ENCODE measurements at places on chromosomes 2 and 18.
A peak's percentile ranks its signal among the peaks of the same experiment; 100 is the strongest.

DNA sequence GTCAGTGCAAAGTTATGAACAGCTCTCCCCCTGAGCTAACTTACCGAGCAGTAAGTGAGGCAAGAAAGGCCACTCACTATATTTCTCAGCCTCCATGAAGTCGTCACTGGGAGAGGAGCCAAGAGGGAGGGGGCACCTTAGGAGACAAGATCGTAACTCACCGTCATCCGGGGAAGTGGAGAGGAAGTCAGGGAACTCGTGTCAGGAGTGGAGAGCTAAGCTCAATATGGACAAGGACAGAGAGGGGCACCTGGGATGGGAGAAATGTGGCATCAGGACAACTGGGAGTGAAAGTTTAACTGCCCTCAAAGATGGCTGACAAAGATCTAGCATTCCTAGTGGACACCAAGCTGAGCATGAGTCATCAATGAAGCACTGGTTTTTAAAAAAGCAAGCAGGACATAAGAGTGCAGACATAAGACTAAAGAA lies 37.1 kb downstream of the BCL11A start:
- DNase-seq: no peak

DNA sequence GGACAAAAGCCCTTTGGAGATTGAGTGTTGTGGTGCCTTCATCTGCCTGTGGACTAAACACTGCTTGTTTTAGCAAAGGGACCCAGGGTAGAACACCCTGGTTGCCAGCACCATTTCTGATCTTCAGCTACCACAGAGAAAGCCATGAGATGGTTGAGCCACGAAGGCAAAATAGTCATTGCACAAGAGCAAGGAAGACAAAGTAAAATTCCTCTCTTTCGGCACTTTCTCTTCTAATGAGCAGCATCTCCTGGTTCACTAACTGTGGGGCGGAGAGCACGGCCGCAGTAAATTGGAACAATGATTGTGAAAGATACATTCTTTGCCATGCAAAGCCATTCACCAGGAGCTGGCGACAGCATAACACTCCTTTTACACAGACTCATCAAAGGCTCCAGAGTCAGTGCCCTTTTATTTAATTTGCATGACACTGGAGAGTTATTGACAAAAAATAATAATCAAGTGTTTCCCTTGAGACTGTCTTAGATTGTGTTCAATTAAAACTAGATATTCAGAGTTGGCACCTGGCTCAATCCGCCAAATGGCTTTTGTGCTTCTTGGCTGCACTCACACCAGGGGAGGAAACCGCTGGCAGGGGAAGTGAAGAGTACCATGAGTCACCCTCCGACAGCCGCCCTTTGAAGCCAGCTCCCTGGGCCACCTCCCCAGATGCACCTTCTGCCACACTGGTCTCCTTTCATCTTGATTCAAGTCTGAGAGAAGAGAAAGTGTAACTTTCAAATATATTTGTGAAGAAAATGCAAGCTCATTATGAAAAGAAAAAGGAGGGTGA lies 100.5 kb upstream of the MEIS1 start:
- DNase-seq: no peak

DNA sequence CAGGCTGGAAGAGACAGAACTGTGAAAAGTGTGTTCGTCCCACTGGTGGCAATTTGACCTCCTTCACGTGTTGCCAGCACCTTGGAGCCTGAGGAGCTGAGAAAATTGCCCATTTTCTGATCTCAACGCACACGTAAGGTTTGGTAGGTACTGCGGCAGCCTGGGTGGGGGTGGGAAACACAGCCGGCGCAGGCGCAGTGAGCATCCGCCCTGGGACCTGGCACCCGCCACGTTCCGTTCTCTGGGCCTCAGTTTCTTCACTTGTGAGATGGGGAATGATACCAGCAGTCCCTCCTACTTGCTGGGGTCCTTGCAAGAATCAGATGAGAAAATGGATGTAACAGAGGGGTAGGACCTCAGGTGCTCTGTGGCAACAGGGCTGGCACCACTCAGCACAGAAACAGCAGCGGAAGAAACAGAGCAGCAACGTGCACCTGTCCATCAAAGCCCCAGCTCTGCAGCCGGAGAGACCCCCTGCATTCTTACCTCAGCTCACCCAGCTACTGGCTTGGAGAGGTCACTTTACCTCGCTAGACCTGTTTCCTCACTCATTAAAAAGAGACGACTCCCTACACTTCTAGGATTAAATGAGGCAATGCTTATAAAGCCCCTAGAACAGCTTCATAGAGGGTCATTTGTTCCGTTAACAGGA lies 458.0 kb upstream of the ID2 start:
- DNase-seq: no peak

GRCh38 chr2:180647221-180647620 lies 333.2 kb upstream of the UBE2E3 start:
- no peak for DNase-seq

- peak; percentile 7 for DNase-seq
These were observed 271.8 kb downstream of the NEDD4L start for GRCh38 chr18:58315739-58316215.

GRCh38 chr2:140018541-140018940 lies 1238.4 kb upstream of the NXPH2 start:
- DNase-seq: no peak

GRCh38 chr2:161032635-161033034 lies 127.6 kb upstream of the TANK start:
- DNase-seq: no peak

DNA sequence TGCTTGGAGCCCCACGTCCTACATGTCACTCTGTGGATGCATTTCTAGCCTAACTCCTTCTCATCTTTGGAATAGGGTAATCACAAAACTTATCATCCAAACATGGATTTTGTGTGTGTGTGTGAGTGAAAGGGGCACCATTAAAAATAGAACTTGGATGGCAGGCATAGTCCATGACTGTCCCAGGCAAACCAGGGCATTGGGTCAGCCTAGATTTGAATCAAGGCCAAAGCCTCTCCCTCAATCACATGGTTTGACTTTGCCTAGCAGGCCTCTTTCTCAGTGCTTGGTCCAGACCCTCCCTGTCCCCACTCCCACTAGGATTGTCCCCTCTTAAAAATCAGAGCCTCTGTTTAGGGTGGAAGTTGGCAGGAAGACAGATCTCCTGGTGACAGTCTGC lies 67.4 kb upstream of the BCL2L11 start:
- no peak for DNase-seq

DNA sequence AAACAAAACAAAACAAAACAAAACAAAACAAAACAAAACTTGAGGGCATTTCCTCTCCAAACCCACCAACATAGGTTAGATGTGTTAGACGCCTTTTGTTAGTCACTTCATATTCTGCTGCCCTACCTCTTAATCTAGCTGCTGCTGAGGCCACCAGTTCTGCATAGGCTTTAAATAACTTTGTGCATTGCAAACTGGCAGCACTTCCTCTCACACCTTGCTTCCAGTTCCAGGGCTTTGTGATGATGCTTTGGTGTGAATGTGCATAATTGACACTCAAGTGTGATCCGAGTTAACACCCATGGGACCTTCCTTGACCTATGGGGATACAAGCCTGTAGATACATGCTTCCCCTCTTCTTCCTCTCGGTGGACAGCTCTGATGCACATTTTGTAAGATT lies 2.3 kb upstream of the SERPINB11 start:
- no peak for DNase-seq

DNA sequence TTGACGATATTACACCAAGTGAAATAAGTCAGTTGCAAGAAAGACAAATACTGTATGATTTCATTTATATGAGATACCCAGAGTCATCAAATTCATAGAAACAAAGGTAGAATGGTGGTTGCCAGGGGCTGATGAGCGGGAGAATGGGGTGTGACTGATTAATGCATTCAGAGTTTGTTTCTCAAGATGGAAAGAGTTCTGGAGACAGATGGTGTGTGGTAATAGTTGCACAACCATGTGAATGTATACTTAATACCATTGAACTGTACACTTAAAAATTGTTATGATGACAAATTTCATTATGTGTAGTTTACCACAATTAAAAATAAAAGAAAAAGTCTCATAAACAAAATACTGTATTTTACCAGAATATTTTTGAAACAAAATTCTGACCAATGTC lies 117.3 kb downstream of the PIGN start:
- no peak for DNase-seq

DNA sequence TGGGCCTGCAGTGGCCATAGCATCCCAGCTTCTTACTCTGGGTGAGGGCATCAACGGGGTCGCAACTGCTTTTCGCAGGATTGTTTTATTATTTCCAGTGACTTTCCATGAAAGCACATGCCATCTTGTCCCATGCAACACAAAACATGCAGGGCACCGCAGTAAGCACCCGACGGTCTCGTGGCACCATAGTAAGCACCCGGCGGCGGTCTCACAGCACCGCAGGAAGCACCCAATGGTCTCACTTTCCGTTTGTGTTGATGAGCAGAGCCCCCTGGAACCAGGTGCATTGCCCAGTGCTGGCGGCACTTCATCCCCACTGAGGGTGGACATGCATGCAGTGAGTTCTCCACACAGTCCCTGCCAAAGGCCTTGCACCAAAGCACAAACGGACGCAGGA lies 271.9 kb downstream of the MYT1L start:
- no peak for DNase-seq

All from hypothalamus (tissue), 51 donors.